ENCODE measurements at places on chromosomes 2 and 18.

DNA sequence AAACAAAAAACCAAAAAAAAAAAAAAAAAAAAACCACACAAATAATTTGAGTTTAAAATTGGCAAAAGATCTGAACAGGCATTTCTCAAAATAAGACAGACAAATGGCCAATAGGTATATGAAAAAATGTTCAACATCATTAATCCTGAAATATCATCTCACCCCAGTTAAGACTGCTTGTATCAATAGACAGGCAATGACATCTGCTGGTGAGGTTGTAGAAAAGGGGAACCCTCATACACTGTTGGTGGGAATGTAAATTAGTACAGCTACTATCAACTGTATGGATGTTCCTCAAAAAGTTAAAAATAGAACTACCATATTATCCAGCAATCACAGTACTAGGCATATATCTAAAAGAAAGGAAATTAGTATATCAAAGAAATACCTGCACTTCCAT, 523.1 kb downstream of the XIRP2 start:
- DNase-seq = peak; percentile 8

DNA sequence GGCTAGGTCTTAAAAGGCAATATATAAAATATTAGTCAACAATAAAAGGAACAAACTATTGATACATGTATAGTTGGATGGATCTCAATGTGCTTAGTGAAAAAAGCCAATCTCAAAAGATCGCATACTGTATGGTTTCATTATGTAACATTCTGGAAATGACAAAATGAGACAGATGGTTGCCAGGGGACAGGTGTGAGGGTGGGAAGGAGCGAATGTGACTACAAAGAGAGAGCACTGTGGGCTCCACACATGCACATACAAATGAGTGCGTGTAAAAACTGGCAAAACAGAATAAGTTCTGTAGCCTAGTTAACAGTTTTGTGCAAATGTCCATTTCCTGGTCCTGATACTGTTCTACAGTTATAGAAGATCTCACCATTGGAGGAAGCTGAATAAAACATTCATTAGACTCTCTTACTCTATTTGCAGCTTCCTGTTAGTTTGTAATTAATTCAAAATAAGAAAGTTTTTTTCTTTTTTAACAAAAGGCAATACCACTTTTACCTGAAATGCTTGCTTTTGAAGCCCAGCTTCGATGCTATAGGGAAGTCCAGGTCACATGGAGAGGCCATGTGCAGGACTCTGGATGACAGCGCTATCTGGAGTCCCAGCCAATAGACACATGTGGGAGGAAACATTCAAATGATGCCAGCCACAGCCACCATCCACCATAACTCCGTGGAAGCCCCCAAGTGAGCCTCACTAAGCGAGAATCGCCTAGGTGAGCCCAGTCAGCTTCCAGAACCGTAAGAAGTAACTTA, 21.0 kb upstream of the C2orf80 start:
- no peak for DNase-seq

DNA sequence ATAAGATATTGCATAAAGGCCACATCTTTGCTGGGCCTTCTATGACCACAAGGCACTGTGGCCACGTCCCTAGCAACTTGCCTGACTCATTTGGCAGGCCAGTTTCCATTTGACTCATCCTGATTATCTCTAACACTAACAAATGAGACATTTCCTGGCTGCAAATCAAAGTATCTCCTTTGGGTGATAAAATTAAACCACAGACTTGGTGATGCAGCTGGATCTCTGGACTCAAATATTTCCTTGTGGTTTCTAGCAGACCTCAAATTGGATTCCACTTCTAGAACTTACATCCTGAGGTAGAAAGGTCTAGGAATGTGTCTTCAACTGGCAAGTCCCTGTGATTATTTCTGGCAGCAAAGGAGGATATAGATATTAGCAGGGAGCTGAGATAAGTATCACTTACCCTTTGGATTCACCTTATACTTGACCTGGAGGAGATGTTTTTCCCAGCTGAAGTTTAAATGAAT, 167.9 kb upstream of the NXPH2 start:
- peak; percentile 91 for DNase-seq

DNA sequence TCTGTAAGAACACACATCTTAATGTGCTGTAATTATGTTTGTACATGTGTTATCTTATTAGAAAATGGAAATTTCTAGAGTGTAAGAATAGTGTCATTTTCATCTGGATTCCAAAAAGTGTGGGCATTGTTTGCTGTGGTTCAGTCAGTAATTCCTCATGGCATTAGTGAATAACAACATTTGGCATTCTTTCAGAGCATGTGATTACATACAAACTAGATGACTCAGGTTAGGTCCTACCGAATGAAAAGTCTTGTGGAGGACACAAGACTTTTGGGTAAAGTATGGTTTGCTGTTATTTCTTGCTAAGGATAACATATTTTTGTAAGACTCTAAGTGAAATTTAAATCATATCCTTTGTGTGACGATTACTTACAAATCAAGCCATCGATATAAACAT, 593.1 kb upstream of the NRXN1 start:
- peak; percentile 0 for DNase-seq

GRCh38 chr2:220104871-220105351, 477.5 kb downstream of the SLC4A3 start:
- DNase-seq = peak; percentile 91

DNA sequence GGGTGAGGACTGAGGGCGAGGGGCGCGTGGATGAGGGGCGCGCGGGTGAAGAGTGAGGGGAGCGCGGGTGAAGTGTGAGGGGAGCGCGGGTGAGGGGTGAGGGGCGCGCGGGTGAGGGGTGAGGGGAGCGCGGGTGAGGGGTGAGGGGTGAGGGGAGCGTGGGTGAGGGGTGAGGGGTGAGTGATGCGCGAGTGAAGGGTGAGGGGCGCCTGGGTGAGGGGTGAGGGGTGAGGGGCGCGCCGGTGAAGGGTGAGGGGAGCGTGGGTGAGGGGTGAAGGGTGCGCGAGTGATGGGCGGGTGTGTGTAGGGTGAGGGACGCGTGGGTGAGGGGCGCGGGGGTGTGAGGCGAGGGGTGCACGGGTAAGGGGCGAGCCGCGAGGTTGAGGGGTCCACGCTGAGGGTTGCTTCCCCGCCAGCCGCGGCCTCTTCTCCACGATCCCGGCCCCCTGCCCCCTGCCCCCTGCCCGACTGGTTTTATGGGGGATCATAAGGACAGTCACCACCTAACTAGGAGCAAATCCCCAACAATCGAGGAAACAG, 1.1 kb upstream of the SLC66A2 start:
- DNase-seq = no peak

- DNase-seq = peak; percentile 26
Measured at GRCh38 chr2:63058144-63058920, 7.7 kb downstream of the OTX1 start.

DNA sequence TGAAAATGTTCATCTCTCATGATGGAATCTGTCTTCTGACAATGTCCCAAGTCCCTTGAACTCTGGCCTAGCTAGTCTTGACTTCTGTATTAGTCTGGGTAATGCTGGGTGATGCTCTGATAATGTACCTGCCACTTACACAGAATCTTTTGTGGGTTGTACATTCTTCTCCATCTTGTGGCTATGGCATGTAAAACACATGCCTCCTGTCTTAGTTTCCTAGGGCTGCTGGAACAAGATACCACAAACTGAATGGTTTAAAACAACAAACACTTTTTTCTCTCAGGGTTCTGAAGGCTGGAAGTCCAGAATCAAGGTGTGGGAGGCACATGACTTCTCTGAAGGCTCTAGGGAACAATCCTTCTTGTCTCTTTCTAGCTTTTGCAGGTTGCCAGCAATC, 57.1 kb downstream of the RAPGEF4 start:
- DNase-seq = no peak

GRCh38 chr2:130823886-130824491, 12.7 kb upstream of the ARHGEF4 start:
- DNase-seq = no peak

GRCh38 chr2:237966250-237966564, 607 bp upstream of the UBE2F start:
- DNase-seq = no peak

DNA sequence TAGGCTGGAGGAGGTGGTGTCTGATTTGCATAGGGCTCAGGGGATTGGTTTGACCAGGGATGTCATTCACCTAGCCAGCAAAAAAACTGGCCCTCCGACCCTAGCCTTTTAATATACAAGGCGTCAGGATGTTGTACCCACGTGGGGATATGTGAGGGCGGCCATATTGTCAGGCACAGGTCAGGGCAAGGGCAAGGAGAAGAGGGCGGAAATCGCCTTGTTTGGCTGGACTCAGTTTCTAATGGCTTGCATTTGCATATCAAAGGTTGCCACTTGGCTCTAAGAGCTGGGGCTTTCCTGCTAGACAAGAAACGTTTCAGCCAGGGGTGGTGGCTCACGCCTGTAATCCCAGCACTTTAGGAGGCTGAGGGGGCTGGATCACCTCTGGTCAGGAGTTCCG, 24.9 kb upstream of the PDCL3 start:
- no peak for DNase-seq

GRCh38 chr2:119704670-119705120, 25.7 kb downstream of the TMEM177 start:
- no peak for DNase-seq

- DNase-seq = peak; percentile 72
Measured at GRCh38 chr2:187188783-187189631, 259.0 kb downstream of the CALCRL start.

DNA sequence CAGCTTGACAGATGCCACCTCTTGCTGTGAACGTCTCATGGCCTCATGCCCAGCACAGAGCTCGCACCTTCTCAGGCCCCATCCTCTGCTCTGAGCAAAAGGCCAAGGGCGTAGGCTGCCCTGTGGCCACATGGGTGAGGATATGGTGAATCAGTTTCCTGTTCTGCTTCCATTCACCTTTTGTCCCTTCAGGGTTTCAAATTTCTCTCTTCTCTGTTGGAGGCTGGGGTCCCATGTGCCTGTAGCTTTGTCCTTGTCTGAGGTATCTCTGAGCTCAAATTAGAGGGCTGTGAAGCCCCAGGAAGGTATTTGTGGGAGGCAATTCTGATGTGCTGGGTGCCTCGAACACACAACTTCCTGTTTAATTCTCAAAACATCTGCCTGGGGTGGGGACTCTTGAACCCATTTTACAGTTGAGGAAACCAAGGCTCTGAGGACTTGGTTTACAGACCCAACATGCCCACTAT, 29.0 kb downstream of the ZAP70 start:
- no peak for DNase-seq

GRCh38 chr2:182351427-182351826, 75.4 kb downstream of the PDE1A start:
- no peak for DNase-seq

- no peak for DNase-seq
Measured at GRCh38 chr2:10223932-10224720, 78.6 kb upstream of the HPCAL1 start.

DNA sequence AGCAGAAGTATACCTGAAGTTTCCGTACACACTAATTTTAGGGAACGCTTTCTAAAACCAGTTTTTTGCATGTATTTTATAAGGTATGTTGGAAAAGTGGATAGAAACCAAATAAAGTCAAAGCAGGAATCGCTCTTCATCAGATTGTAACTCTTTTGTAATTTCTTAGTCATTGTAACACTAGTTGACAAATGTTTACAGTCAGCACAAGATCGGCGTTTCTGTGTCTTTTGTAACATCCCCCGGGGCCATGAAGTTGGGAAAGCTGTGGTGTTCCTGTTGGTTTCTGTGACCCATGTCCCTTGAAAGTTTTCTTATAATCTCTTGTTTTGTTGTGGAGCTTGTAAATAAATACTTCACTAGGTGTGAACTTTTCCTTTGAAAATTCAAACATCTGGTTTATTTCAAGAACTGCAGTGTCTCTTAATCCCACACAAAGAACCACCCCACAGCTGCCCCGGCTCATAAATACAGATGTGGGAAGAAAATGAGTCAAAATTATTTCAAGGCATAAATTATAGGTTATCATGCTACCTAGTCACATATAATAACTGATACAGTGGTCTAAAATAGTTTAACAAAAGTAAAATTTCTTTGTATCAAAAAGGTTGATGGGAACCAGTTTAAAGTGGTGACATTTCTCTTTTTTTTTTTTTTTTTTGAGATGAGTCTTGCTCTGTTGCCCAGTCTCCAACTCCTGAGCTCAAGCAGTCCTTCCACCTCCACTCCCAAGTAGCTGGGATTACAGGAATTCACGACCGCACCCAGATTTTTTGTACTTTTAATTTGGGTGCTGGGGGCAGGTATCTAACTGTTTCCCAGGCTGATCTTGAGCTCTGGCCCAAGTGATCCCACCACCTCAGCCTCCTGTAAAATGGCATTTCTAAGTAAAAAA, 751 bp upstream of the NMI start:
- peak; percentile 71 for DNase-seq

- peak; percentile 54 for DNase-seq
Measured at GRCh38 chr2:136384531-136385303, 266.8 kb upstream of the CXCR4 start.

DNA sequence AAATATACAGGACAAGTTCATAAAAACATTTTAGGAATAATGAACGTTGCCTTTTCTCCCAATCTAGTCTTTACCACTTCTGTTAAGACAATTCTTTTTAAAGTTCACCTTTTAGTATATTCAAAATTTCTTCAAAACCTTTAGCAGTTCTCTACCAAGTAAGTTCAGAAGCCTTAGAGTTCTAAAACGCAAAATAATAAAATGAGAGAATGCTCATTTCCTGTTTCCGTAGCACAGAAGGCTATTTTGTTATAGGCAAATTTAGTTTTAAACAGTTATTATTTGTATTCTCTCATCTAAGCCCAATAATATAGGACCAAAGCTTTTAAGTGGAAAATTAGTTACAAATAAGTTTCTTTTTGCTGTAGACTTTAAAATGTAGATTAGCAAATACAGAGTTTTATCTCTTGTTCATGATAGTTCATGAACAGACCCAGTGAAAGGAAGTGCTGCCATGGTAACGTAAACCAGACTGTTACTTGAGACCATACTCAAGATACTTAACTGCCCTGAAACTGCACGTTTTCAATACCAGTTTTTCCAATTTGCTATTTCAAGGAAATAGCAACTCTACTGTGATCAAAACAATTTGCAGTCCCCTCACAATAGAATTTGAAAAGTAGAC, 173.1 kb upstream of the STON1 start:
- peak; percentile 68 for DNase-seq

DNA sequence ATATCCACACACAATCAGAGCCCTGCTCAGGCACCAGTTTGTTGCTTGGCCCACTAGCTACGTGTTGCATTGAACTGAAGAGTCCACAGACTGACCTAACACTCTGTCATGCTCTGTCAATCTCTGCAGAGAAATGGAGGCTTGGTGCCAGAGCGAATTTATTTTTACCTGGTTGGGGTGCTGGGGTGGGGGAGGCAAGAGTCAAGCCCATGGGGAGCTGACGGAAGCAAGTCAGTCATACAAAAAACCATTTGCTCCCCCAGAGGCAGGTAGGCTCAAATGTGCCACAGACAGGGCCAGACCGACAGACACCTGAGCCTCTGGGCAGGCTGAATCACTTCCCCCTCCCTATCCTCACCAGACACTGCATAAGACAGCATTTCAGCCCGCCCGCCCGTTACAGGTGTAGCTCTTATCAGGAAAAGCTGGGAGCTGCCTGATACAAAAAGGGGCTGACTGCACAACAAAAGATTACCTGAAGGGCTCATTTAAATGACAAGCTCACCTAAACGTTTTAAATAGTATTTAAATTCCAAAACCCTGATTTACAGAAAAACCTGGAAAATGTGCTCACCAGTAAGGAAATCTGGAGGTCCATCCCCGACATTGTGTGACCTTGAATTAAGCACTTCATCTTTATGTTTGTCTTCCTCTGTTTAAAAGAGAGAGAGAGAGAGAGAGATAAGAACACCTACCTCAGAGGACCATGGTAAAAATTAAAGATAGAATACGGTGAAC, 2.1 kb upstream of the PCBP1 start:
- DNase-seq = no peak

GRCh38 chr2:145801210-145801609, 1281.3 kb upstream of the ZEB2 start:
- no peak for DNase-seq

- no peak for DNase-seq
Measured at GRCh38 chr2:118834901-118835745, 12.3 kb downstream of the EN1 start.

GRCh38 chr2:74502147-74502719, 2.8 kb upstream of the LBX2 start:
- DNase-seq = no peak

Measured in A673 (cell line).